ENCODE measurements at places on chromosomes 13 and 19.

DNA sequence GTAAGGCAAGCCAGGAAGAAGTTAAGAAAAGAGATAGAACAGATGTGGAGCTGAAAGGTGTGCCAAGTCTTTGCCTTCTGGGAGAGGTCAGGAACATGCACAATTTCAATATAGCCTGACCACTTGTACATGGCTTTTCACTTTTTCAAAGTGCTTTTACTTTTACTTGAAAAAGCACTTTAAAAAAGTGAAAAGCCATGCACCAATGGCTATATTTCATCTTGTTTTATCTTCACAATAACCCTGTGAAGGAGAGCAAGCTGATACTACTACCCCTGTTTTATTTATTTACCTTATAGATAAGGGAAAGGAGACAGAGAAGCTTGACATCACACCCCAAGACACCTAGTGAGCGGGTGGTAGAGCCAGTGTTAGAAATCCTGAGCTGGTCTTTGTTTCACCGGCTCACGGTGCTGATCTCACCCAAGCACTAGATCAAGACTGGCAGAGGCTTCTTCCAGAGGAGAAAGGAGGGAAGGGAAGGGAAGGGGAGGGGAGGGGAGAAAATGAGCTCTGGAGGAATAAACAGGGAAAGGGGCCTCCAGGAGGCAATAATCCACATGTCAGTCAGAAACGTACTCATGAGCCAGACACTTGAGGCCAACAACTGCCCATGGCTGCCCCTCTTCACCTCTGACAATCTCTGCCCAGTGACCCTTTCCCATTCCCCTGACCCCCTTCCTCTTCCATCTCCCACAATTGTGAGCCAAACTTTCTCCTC, 455.4 kb downstream of the FOXO1 start:
- DNase-seq, result no peak

DNA sequence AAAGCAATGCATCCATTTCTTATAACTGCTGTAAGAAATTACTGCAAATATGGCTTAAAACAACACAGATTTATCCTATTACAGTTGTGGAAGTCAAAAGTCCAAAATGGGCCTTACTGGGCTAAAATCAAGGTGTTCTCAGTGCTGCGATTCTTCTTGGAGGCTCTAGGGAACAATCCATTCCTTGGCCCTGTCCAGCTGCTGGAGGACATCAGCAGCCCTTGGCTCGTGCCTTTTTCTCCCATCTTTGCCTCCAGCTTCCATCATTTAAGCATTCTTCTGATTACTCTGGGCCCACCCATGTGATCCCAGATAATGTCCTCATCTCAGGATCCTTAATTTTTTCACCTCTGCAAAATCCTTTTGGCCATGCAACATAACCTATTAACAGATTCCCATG, 607.1 kb downstream of the DCT start:
- no peak for DNase-seq

- DNase-seq, result no peak
Measured at GRCh38 chr13:48110931-48111721, 16.2 kb upstream of the MED4 start.

DNA sequence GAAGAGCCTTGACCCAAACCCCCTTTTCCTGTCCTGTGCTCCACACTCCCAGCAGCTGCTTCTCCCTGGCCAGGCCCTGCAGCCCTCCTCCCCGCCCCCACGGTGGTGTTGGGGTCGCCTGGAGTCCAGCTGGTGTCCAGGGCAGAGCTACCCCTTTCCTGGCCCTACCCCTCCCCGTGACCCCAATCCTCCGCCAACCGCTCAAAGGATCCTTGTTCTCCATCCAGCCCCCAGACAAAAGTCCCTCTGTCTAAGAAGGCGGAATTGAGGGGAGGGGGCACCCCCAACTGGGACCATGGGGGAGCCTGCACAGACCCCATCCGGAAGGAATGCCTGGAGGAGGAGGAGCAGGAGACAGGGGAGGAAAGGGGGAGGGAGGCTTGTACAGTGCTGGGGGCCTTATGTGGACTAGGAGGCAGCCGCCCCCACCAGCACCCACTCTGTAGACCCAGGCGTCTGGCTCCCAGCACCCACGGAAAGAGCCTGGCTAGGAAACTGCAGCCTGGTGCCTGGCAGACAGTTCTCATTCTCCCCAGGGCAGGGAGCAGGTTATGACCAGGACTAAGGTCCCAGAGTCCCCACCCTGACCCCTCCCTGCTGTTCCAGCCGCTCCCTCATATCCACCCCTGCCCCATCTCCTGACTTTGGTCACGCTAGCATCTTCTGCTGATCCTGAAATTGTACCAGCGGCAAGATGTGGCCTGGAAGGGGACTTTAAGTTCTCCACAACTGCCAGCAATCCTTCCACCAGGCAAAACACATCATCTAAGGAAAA, at the start of gene FXYD3:
TSS of gene FXYD3 (plus strand) at position 647 of the 775 bp plus-strand sequence. CDS start 3,554 bp downstream, outside the sequence.
- DNase-seq, result no peak

GRCh38 chr13:45185286-45185685, 15.6 kb downstream of the KCTD4 start:
- DNase-seq, result no peak

DNA sequence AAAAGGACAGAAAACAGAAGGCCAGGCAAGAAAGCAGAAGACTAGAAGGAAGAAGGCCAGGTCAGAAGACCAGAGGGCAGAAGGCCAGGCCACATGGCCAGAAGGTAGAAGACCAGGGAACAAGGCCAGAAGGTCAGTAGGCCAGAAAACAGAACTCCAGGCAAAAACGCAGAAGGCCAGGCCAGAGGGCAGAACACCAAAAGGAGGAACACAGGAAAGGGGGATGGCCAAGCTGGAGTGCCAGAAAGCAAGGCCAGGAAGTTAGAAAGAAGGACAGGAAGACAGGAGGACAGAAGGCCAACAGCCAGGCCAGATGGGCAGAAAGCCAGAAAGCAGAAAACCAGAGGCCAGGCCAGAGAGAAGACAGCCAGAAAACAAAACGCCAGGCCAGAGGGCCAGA, 185.4 kb downstream of the TUBA3C start:
- no peak for DNase-seq

GRCh38 chr13:75175575-75175974, 306.4 kb downstream of the TBC1D4 start:
- no peak for DNase-seq

GRCh38 chr19:3474010-3474409, 6.3 kb downstream of the SMIM24 start:
- DNase-seq, result no peak

DNA sequence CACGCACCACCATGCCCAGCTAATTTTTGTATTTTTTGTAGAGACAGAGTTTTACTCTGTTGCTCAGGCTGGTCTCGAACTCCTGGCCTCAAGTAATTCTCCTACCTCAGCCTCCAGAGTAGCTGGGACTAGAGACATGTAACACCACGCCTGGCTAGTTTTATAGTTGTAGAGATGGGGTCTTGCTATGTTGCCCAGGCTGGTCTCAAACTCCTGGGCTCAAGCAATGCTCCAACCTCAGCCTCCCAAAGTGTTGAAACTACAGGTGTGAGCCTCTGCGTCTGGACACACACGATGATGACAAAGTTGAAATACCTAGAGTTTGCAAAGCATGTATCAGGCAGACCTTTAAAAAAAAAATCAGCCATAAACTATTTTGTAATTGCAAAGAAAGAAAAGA, 4.6 kb upstream of the PTOV1 start:
- no peak for DNase-seq

GRCh38 chr13:27081893-27082679, 89.5 kb downstream of the USP12 start:
- DNase-seq, result no peak
